ENCODE measurements at places on chromosomes 11 and 22.
A peak's percentile ranks its signal among the peaks of the same experiment; 100 is the strongest.

DNA sequence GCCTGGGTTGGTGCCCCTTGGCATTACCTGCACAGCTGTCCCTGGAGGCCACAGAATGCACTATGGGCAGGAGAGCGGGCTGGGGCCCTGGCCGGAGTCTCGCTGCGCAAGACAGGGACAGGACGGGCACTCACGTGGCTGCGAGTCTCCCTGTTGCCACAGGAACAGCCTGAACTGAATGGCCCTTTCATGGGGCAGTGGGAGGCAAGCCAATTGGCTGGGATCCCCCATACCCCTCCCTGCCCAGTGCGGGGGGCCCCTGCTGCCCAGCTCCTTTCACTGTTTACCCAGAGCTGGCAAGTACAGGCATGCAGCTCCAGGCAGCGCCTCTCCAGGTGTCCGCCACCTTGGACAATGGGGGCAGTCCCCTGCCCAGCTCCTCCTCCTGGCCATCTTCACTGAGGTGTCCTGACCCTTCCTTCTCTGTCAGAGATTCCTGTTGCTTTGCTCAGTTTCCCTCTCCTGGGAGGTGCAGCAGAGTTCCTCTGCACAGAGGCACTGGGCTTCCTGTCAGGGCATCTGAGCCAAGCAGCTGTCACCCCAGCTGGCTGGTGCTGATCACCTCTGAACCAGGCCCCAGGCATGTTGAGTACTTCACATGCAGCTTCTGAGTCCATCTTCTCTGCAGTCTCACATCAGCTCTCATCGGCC is 5.2 kb downstream of the USP2 start:
- DNase-seq = no peak

- peak; percentile 65 for DNase-seq
Measured at GRCh38 chr22:20979243-20979809, 2.8 kb upstream of the LZTR1 start.

GRCh38 chr11:124518989-124519451 is 24.4 kb downstream of the OR8B12 start:
- no peak for DNase-seq

DNA sequence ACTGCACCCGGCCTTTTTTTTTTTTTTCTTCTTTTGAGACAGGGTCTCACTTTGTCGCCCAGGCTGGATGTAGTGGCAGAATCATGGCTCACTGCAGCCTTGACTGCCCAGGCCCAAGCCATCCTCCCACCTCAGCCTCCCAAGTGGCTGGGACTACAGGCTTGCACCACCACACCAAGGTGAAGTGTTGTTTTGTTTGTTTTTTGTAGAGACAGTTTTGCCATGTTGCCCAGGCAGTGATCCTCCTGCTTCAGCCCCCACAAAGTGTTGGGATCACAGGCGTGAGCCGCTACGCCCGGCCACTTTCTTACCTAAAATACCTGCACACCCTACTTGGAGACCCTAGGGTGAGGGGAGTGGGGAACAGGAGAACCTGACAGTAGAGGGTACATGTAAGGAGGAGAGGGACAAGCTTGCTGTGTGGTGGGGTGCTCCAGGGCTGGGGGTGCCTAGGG is 4.5 kb upstream of the AIFM3 start:
- no peak for DNase-seq

GRCh38 chr11:20035701-20036601 is 124.3 kb downstream of the DBX1 start:
- no peak for DNase-seq

DNA sequence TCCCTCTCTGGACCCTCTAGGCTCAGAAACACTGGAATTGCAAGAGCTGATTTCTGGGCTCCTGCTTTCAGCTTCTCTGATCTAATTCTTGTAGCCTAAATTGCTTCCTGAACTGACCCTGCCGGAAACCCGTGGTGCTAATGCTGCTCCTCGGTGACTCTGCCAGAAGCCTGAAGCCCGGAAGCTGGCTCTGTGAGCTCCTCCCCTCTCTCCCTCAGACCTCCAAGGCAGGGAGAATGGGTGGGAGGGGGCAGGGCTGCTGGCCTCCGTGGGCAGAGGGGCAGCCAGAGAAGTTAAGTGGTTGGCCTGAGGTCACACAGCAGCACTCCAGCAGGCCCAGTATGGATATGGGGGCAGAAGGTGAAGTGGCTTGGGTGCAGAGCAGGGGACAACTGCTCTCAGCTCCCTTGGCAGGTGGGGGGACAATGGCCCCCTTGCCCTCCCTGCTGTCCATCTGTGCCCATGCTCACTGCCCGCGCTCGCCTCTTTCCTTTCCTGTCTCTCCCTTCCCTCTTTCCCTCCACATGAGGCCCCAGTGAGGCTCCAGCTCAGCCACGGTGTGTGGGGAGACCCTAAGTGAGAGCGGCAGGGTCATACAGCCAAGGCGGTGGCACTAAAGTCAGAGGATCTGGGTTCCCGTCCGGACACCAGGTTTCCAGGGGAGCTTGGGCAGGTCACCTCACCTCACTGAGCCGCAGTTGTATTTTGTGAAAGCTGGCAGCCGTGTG is 16.2 kb downstream of the CAPN5 start:
- DNase-seq = peak; percentile 45

- DNase-seq = no peak
Measured at GRCh38 chr11:133618544-133618943, 86.2 kb upstream of the OPCML start.

- DNase-seq = no peak
Measured at GRCh38 chr11:26621132-26621531, 49.1 kb upstream of the MUC15 start.

DNA sequence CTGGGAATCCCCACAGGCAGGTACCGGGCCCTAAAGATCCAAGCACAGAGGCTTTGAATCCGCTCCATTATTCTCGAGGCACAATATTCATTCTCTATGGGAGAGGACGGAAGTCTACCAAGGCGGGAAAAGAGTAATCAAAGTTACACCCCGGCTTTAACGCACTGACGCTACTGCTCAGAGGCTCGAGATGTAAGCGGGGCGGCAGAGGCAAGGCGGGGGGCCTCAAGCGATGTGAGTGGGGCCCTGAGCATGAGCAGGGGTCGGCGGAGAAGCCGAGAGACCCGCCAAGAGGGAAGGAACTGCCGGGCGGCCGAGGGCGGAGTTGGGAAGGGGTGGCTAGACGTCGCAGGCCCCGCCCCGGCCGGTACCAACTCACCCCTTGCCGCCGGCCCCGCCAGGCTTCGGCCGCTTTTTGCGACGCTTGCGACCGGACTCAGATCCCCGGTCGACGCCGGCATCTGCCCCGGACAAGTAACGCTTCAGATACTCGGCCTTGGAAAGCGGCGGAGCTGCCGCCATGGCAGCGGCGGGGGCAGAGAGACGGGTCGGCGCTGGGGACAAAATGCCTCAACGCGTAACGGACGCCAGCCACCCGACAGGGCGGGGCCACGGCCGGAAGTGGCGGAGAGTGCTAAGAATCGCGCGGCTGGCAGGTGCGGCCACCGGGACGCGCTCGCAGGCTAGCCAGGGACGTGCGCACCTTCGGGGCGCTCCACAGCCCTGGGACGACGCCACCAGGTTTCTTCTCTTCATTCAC is at the start of gene BUD13:
Gene BUD13 (minus strand): TSS at position 545 of the 760 bp plus-strand sequence. CDS start 23 bp downstream, at position 522.
- DNase-seq = peak; percentile 96

- DNase-seq = no peak
Measured at GRCh38 chr11:76704171-76704948, 33.8 kb upstream of the LRRC32 start.

GRCh38 chr11:26584818-26585217 is 12.8 kb upstream of the MUC15 start:
- no peak for DNase-seq

DNA sequence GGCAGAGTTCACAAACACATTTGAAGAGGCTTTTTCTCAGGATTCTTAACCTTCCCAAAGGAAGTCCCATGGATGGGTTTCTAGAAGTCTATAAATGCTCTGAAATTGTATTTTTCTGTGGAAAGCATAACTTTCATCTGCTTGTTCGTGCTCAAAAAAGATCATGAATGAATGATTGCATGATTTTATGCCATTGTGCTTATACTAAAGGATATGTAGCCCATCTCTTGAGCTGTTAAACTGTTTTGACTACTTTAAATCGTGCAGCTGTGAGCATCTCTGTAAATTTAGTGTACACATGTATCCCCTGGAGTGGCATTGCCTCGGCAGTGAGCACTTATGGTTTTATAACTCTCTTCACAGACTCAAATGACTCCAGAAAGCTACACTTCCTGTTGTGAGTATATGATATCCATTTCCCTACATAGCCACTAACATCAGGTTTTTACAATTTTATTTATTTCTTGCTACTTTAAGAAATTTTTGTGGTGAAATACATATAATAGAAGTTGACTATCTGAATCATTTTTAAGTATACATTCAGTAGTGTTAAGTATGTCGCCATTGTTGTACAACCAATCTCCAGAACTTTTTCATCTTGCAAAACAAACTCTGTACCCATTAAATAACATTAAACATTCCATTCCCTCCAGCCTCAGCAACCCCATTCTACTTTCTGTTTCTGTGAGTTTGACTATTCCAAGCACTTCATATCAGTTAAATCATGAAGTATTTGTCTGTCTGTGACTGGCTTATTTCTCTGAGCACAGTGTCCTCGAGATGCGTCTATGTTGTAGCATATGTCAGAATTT is 8.0 kb downstream of the NEAT1 start:
- DNase-seq = no peak

GRCh38 chr11:6057452-6057851 is 26.9 kb upstream of the OR56A1 start:
- DNase-seq = no peak

DNA sequence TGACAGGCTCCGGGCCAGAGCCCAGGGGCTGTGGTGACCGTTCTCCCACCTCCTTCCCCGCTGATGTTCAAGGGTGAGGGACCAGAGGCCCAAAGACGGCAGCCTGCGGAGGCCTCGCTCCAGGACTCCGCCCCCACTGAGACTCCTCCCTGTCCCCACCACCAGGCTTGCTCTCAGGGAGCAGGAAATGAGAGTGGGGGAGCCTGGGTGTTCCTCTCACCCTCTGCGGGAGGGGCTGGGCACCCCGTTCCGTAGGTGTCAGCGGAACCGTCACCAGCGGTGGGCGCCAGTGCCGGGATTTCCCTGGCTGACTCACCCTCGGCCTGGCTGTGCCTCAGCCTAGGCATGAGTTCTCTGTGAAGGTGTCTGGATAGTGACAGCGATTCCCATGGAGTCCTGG is 15.7 kb downstream of the DAGLA start:
- peak; percentile 80 for DNase-seq

DNA sequence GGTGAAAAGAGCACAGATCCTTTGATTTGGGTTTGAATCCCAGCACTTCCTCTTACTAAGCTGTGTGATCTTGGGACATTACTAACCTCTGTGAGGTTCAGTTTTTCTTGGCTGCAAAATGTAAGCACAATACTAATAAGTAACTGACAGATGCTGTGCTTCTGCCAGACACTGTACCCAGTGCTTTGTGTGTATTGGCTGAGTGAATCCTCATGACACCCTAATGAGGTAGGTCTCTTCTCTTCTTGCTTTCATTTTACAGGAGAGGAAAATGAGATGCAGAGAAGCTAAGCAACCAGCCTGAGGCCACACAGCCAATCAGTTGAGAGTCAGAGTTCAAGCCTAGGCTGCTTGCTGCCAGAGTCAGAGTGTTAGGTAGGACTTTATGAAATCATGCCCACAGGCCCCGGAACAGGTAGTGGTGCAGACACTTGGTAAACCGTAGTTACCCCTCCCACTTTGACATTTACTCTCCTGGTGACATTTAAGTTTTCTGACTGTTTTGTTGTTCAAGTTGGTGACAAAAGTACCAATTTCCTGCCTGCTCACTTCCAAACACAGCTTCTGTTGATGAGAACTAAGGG is 21.2 kb downstream of the PTPRJ start:
- peak; percentile 94 for DNase-seq

- DNase-seq = no peak
Measured at GRCh38 chr11:24514219-24514594, 17.4 kb downstream of the LUZP2 start.

DNA sequence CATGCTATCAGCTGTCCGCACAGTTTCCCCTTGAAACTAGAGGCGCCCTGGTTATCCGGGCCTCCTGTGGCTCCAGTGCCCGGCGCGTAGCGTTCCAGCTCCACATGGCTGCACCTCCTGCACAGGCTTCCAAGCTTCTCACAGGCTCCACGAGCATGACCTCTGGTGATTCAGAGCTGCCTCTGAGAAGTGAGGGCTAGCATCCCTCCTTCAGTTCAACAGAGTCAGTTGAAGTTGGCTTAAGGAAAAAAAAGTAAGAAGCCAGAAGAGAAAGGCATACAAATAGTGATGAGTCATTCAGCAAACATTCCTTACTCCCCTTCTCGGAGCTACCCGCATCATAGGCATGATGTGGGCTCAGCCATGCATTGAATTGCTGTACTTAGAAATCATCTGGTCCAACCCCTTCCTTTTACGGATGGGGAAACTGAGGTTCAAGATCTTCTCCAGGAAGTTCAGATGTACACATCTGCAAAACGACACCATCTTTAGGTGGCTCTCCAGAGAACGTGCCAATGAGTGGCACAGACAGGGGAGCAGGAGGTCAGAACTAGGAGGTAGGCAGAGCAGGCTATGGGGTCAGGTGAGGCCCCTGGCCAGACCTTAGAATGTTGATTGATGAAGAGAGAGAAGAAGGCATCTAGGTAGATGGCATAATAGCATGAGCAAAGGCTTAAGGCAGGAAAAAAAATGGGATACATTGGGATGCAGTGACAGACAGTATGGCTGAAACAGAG is 216.3 kb upstream of the TBCEL start:
- DNase-seq = no peak

- no peak for DNase-seq
Measured at GRCh38 chr22:41469218-41469851, 418 bp downstream of the ACO2 start.

- no peak for DNase-seq
Measured at GRCh38 chr11:45265969-45266675, 20.0 kb downstream of the SYT13 start.

DNA sequence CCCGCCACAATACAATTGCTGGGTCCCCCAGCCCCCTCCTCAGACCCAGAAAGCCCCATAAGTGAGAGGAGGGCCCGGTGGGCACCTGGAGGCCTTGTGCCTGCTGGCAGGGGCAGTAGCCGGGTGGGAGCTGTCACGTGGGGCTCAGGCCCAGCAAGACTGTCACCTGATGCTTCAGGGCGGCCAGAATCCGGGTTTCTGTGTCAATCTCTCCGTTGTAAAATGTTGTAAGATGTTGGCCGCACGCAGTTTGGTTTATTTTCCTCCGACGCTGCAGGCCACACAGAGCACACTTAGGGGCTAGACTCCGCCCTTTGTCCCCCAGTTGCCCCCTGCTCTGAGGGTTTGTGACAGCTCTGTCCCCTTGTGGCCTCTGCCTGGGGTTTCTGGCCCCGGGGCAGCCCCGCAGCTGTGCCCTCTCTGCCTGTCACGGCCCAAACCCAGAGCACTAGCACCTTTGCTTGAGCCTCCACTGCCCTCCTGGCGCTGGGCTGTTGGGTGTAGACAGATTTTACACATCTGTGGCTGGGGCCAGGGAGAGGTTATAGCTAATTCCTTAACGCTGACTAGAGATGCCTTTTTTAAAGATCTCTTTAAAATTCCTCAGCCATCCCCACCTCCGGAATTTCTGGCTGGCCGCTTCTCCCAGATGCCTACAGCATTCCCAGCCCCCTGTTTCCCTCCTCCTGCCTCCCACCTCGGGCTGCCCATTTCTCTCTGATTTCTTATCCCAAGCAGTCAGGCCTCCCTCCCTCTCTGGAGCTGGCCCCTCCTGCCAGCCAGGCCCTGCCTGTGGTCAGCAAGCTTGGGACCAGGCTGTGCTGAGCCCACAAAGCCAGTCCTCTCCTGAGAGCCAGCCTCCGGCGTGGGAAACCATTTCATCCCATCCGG is 3.2 kb upstream of the PRR5 start:
- DNase-seq = peak; percentile 14

Data from CD8-positive, alpha-beta T cell (primary cell).